ENCODE measurements at places on chromosomes 1 and 21.

GRCh38 chr1:22001409-22001808 lies at the start of gene CELA3A:
Gene CELA3A, plus strand, starts transcription at chr1:22001657. Its CDS starts 18 bp downstream, at chr1:22001675.
- no peak for DNase-seq

- no peak for DNase-seq
These were observed 1.5 kb upstream of the THRAP3 start for GRCh38 chr1:36222481-36223380.

- peak; percentile 75 for DNase-seq
These were observed 522 bp downstream of the SLC45A1 start for GRCh38 chr1:8318436-8318835.

DNA sequence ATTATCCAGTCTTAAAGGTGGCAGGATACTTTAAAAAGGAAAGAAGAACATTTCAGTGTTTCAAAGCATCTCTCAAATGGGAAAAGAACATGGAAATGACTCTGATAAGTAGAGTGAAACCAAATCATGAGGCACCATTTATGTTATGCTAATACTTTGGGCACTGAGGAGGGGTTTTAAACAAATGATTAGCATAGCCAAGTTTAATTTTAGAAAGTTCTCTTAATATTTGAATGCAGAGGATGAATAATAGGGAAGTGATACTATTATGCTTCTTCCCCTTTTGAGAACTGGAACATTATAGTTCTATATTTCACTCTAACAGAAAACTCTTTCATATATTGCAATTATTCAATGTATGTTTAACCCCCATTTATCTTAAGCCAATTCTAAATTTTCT lies 1181.9 kb upstream of the PRMT6 start:
- DNase-seq = no peak

GRCh38 chr1:107896936-107897335 lies 68.0 kb downstream of the VAV3 start:
- DNase-seq = no peak

- DNase-seq = no peak
These were observed 135.3 kb downstream of the ADSS2 start for GRCh38 chr1:244316407-244316806.

GRCh38 chr1:70383483-70383882 lies 27.6 kb upstream of the CTH start:
- DNase-seq = no peak

DNA sequence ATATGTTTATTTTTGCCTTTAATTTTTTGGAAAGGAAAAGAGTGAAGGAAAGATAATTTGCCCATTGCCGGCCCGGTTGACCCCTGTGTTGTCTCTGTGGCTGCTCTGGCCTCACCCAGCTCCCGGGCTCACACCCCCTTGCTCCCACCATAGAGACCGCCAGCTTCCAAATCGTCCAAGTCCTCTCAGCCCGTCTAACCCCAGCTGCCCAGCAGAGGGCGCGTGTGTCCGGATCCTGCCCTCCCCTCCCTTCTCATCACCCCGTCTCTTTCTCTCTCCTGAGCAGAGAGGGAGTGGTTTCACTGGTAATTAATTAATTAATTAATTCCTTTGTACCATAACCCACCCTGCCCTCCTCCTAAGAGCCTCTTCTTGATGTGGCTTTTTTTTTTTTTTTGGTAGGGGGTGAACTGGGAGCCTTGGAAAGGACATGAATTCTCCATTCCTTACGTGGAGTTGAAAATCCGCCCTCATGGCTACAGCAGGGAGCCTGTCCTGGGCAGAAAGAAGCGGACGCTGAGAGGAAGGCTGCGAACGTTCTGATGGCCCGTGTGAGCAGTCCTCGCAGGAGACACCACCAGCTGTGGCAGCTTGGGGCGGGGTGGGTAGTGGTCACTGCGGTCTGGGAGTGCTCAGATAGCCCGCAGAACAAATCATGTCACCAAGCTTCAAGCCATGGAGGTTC lies 45.9 kb downstream of the KIAA0040 start:
- DNase-seq = peak; percentile 71

- DNase-seq = no peak
These were observed 32.4 kb upstream of the ECE1 start for GRCh38 chr1:21322681-21323016.

- DNase-seq = no peak
These were observed 17.2 kb downstream of the PTAFR start for GRCh38 chr1:28159243-28159642.

- DNase-seq = no peak
These were observed 110.4 kb upstream of the IFFO2 start for GRCh38 chr1:19066874-19067181.

DNA sequence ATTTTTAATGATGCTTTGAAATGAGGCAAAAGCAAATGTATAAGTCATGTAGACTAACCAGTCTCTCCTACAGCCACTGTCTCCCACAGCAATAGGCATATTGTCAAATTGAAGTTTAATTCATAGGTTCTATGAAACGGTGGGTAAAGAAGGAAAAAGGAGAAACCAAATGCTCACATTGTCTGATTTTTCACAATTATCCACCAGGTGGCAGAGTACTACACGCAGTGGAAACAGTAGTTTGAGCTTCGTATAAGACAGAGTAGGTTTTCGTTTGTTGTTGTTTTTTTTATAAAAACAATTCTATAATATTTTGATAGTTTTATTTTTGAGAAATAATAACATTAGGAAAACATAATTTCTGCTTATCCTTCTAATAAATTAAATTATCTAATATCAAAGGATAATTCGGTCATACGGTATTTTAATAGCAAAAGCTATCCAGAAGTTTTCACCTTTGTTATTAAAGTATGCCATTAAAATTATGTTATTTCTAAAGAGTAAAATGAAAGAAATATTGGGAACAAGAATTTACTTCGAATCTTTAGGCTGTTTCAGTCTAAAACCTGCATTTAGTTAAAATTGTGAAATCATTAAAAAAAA lies 39.1 kb downstream of the TYW3 start:
- peak; percentile 84 for DNase-seq

DNA sequence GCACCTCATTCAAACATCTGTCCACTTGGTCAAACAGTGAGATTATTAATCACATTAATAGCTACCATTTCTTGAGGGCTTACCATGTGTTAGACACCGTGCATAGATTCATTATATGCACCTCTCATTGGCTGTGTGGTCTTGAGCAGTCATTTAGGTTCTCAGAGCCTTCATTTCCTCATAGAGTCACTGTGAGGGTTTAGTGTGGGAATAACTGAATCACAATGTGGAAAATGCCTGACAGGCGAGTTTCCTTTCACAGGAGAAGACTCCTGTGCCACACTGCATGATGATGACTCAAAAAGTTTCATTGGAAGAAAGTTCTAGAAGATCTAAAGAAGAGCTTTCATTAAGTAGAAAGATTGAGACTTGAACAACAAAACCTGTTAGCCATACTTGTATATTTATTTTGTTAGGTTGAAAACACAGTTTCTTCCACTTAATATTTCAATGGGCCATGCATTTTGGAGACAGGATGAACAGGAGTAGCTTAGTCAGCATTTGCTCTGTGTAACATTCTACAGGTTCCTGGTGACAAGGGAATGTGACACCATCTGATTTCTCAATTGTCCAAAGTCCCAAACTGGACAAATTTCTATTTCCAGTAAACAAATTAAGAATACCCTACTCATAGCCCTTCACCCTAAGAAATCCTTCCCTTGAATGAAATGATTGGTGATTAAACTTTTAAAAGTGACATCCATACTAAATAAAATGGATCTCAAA lies 45.7 kb downstream of the FYB2 start:
- no peak for DNase-seq

DNA sequence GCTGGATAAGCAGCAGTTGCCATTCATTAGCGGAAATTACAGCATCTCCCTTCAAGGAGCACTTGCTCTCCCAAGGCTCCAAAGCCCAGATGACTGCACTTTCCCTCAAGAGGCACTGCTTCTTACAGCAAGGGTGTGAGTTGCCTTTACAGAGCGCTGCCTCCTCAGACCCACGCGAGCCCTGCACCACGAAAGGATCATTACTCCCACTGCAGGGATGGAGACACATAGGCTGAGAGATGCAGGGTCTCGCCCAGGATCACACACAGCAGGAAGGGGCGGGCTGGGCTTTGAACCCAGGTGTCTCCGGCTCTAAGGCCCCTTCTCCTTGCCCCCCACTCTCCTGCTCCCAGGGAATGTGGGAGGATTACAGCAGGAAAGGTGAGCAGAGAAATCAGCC lies 405.5 kb downstream of the MATN1 start:
- DNase-seq = no peak

DNA sequence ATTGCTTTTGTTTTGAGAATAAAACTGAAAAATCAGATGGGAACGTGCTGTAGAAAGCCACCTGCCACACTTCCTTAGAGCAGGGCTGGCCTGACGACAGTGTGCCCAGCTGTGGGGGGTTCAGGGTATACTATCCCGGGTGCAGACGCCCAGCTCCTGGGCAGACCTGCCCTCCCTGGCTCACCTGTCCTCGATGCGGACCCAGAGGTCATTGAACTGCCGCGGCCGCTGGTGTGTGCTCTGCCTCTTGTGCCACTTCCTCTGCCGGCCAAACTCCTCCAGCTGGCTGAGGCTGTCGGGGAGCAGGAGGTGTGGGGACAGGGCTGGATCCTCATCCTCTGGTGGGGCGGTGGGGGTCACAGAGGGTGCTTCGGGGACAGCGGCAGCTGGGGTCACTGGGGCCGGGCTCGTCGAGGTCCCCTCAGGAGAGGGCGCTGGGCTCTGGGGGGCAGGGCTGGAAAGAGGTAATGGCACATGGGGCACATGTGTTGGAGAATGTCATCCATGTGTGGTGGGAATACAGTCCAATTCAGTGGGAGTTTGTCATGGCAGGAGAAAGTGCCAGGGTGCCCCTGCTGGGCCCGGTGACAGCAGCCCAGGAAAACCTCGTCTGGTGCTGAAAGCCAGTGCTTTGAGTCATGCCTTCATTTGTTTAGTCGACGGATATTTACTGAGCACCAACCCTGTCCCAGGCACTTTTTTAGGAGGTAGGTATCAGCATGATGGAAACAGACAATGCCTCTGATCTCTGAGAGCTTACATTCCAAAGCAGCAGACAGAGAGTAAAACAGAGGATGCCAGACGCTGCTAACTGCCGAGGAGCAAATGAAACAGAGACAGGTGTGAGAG lies 222.0 kb downstream of the TRABD2B start:
- DNase-seq = no peak

DNA sequence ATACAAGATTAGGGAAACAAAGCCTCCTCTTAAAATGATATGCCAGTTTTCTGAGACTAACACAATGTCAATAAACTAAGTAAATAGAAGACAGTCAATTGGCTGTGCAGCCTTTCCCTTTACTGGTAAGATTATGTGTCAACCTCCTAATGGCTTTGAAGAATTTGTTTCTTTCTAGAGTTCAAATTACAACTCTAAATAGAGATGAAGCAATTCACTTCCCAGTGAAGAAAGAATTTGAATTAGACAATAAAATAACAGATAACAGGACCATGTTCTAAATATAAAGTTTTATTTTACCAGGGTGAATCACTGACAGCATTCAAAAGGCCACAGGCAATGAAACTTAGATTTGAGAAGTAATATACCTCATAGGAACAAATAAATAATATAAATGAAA lies 680.3 kb downstream of the PLA2G4A start:
- DNase-seq = peak; percentile 89

- no peak for DNase-seq
These were observed 642 bp upstream of the SLC16A1 start for GRCh38 chr1:112956544-112957132.

Measured in NCI-H1417 (cell line).